AG04449 (cell line): ENCODE measurements at places on chromosomes 3 and 15.

- no peak for DNase-seq
Measured at GRCh38 chr3:15781637-15782402, 16.0 kb downstream of the ANKRD28 start.

- no peak for DNase-seq
Measured at GRCh38 chr15:85625856-85626255, 168.9 kb downstream of the KLHL25 start.

- DNase-seq = no peak
Measured at GRCh38 chr3:119240591-119241434, at the start of gene B4GALT4. Gene B4GALT4, minus strand, starts transcription at chr3:119240878. Its CDS starts 10,779 bp downstream, at chr3:119230099.

DNA sequence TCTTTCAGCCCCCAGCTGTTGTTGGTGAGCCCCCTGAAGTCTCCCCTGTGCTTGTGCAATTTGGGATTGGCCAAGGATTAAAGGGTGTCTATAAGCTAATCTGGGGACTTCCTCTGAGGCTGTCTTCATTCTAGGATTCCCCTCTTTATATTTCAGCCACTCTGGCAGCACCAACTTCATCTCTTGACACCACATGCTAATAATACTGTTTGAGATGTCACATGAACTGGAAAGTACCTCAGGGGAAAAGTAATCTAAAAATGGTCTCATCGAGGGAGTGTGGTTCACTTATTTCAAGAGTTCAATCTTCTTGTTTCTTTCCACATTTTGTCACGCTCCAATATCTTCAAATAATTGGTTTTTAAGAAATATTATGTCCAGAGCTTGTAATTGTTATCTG, 279.2 kb upstream of the TMC3 start:
- no peak for DNase-seq

DNA sequence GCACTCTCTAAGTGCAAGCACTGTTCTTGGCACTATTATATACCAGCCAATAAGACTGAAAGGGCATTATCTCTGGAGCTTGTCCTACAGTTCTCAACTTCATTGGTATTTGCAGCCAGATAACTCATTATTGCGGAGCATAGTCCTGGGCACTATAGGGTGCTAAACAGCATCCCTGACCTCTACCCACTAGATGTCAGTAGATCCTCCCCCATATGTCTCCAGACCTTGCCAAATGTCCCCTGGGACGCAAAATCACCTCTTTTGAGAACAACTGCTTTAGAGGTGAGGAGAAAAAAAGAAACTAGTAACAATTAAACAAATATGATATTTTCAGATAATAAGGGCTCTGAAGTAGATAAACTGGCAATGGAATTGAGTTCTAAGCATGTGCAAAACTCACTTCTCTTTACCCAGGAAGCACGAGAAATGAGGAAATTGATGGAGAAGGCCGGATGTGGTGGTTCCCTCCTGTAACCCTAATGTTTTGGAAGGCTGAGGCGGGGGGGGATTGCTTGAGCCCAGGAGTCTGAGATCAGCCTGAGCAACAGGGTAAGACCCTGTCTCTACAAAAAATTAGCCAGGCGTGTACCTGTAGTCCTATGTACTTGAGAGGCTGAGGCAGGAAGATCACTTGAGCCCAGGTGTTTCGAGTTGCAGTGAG, 61.4 kb downstream of the FRMD4B start:
- no peak for DNase-seq

GRCh38 chr15:58473724-58474123, 41.9 kb downstream of the LIPC start:
- DNase-seq = peak; percentile 72

DNA sequence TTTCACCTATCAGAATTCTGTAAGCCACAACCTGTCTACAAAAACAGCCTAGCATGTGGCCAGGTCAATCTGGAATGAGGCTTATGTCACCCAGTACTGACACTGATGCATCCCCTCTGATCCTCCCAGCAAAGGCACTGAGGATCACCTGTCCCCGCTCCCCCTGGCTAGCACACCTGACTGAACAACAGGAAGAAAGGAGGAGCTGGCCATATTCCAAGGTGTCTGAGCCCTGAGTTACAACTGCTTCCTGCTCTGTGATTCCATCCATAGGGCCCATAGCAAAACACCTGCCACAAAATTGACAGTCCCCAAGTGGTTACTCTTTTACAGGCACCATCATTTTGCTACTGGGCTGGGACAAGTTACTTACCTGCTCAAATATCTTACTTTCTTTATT, 555.5 kb upstream of the CFAP20DC start:
- no peak for DNase-seq

GRCh38 chr15:38610748-38611147, 46.1 kb upstream of the RASGRP1 start:
- DNase-seq = no peak

- DNase-seq = no peak
Measured at GRCh38 chr15:50558012-50558411, 11.5 kb upstream of the USP50 start.

DNA sequence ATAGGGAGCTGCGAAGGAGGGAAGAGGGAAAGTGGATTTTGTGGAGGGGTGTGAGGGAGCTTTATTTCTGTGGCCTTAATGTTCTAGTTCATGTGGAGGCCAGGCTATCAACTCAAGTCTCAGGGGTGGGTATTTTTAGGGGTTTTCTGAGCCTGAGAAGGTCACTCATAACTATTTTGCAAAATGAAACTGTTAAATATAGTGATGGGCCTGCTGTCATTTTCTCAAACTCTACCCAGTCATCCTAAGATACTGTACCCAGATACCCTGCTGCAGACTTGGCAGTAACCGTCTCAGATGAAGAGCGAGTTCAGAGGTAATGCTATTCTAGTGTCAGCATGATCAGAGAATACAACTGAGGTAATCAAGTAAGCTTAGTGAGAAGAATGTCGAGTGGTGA, 545.0 kb upstream of the TBL1XR1 start:
- no peak for DNase-seq

GRCh38 chr3:64730681-64731080, 42.9 kb upstream of the ADAMTS9 start:
- DNase-seq = no peak

GRCh38 chr3:16998236-16998923, 113.6 kb downstream of the PLCL2 start:
- DNase-seq = no peak
